ENCODE measurements at places on chromosomes 12 and 14.

DNA sequence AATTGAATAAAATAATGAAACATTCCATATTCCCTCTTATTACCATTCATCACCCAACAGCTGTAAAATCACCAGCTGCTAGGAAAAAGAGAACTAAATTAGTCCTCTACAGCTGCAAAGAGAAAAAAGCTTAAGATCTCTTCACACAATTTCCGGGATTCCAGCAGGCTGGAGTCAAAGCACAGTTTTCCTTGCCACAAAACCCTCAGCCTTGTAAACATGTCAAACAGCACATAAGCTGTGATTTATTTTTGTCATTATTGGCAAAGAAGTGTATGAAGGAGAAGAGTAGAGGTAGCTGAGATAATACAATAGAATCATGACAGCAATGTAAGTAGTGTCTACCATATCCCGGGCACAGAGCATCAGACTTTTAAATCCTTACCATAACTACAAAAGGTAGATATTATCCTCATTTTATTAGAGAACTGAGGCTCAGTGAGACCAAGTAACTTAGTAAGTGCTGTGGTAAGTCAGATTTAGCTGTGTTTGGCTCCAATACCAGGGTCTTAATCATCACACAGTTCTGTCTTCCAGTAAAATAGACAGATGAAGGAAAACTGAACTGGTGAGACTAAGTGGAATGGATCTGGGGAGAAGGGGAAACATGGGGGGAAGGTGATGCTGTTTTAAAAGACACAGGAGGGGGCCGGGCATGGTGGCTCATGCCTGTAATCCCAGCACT is 57.3 kb downstream of the NTN4 start:
- no peak for DNase-seq

- no peak for DNase-seq
Measured at GRCh38 chr12:64187370-64187769, 34.7 kb downstream of the KICS2 start.

GRCh38 chr14:39091716-39092115 is 11.3 kb downstream of the SEC23A start:
- no peak for DNase-seq

DNA sequence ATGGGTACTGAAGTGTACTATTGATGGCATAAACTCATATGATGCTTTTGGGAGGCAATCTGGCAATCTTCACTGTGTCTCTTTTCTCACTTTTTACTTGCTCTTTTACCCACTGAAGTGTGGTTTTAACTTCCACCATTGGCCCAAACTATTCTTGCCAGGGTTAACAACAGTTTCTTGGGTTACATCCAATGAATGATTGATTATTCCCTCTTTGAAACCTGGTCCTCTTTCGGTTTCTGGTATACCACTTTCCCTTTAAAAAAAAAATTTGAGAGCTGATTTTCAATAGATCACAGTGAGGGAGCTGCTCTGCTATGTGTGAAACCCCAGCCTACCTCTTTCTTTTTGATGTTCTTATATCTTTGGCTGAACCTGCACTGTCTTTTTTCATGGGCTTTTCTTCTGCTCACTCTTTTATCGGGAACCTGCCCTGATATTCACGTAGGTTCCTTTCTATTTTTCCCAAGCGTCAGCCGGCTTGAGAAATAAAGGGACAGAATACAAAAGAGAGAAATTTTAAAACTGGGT is 56.1 kb upstream of the OR4E1 start:
- DNase-seq = no peak

GRCh38 chr12:31967539-31967938 is 8.3 kb downstream of the RESF1 start:
- DNase-seq = no peak

- DNase-seq = no peak
Measured at GRCh38 chr12:117469883-117470483, 108.6 kb upstream of the NOS1 start.

- DNase-seq = peak; percentile 61
Measured at GRCh38 chr12:98373025-98373554, 142.3 kb upstream of the TMPO start.

DNA sequence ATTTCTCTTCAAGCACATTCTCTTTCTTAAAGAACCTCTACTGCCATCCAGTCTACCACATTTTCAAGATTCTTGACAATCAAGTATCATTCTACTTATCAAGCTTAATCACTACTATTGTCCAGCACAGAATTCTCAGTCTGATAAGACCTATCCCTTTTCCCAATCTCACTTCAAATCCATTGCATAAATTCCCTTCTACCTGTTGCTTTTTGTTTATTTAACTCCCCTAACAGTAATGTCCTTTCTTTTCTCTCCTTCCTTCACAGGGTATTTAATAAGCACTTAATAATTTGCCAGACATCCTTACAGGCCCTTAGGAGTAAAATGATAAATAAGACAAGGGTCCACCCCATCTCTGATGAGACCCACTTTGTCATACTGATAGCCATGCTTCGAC is 41.7 kb downstream of the ZFC3H1 start:
- no peak for DNase-seq

- no peak for DNase-seq
Measured at GRCh38 chr12:67920413-67920812, 68.8 kb upstream of the IFNG-AS1 start.

GRCh38 chr14:20609215-20610001 is 18.2 kb upstream of the RNASE12 start:
- peak; percentile 96 for DNase-seq

DNA sequence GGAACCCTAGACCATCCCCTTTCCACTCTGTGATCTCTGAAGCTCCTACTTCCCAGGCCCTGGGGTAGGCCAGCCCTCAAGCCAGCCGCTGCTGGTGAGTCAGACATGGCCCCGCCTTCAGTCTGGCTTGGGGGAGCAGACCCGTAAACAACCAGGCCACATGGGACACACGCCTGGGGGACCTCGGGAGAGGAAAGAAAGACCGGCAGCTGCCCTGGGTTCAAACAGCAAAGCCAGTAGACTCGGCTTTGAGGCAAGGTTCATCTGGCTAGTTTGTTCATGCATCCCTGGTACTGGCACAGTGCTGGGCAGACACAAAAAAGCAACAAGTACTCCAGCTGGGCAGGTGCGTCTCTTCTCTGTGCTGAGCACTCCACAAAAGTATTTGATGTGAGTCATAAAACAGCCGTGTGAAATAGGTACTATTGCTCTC is 101.9 kb downstream of the SETD3 start:
- no peak for DNase-seq

DNA sequence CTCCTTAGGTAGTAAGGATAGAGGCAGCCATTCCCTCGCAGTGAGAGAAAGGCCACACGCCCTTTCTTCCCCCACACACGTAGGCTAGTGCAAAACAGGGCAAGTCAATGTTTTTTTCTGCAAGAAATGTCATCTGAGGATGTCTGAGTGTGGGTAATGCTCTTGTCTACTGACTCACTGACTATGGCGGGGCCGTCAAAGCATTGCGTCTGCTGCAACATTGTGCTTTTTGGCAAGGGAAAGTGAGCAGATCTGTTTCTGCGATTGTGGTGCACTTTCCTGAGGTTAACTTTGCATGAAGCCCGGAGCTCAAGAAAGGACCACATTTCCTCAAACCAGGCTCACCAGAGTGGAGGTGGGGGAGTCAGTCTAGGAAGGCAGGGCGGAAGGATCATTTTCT is 181.6 kb upstream of the GZMB start:
- no peak for DNase-seq

DNA sequence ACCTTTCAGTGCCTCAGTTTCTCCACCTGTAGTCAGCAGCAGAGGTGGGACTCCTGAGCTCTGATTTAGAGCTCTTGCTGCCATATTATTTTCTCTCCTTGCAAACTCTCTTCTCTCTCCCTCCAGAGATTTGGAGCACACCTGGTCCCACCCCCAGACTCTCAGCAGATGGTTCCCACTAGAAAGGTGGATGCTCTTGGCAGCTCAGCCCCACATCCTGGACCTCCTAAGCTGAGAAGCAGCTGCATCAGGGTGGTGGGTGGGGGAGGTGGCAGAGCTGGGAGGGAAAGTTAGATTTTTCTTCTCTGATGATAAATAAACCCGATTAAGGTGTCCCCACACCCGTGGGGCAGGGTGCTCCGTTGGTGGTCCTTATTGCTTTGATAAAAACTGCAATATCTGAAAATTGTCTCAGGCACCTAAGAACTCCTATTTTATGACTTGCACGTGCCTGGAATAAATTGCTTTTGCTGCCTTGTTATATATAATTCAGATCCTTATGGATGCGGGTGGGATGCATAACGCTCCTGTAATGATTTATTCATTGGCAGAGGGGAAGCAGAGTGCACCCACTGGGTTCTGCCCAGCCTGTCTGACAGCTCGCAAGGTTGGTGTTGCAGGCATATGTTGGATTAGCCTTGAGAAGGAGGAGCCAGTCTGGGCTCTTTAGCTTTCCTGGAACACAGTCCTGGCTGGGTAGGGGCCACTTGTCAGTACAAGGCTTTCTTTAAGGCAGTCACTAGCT is 214.2 kb downstream of the SUDS3 start:
- DNase-seq = no peak

DNA sequence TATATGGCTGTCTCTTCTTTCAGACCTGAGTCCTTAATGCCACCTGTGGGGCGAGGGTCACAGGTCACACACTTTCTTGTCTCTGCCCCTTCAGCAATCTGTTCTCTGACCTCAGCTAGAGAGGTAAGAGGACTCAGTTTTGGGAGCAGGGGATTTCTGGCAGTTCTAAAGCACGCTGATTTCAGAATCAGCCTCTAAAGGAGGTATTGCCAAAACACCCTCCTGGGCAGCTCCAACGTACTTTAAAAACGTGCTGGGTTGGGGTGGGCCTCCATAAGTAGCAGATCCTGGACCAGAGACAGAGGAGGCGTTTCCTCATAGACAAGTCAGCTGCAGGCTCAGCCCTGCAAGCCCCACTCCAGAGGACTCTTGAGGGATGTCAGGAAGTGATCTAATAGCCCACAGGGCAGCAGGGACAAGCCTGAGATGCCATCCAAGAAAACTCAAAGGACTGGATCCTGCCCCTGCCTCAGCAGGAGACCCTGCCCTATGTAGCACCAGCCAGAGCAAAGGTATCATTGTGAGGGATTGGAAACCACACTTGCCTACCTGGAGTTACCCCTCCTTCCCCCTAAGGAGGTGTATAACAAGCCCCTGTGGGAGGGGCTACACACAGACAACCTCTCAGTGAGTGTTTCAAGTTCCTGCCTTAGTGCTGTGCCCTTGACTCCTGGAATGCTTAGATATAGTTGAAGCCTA is 8.5 kb downstream of the CTDSP2 start:
- no peak for DNase-seq

- DNase-seq = no peak
Measured at GRCh38 chr12:58196971-58197370, 255.6 kb downstream of the ATP23 start.

- no peak for DNase-seq
Measured at GRCh38 chr14:94021001-94021400, 5.1 kb upstream of the OTUB2 start.

DNA sequence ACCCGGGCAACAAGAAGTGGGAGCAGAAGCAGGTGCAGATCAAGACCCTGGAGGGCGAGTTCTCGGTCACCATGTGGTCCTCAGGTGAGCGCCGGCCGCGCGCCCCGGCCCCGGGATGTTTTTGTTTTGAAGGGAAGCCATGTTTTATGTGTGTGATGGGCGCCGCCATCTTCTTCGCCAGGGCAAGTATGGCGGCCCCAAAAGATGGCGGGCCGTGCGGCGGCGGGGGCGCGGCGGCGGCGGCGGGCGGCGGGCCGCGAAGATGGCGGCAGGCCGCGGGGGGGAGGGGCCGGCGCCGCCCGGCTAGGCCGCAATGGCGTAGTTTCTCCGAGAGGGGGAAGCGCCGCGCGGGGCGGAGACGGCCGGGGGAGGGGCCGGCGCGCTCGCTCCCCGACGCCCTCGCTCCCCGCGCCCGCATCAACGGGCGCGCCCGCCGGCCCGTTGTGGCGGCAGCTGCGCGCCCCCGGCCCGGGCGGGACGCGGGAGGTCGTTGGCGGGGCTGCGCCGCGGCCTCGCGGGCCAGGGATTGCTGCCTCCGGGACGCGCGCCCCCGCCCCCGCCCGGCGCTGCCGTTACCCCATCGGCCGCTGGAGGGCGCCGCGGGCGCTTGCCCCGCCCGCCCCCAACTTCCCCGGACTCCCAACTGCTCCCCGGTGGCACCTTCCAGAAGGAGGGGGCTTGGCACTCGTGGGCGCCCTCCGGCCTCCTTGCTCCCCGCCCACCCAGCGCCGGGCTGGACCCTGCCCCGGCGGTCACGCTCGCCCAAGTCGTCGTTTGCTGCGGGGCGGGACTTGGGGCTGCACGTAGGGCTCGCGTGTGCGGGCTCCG is 1.1 kb downstream of the YY1 start:
- DNase-seq = peak; percentile 82
